ENCODE measurements at places on chromosomes 16 and 17. TPM values are rescaled to one million over a fixed set of nuclear protein-coding genes. Genes with fewer than 3 reads are reported as not detected.
A peak's percentile ranks its signal among the peaks of the same experiment; 100 is the strongest.

The HLF gene
- total RNA-seq: 46.6 TPM

The GP1BA gene
- not detected for total RNA-seq

The TBX4 gene
- not detected for total RNA-seq

The LRRC36 gene
- total RNA-seq: not detected

The GPR142 gene
- 1.8 TPM for total RNA-seq

The ELMO3 gene
- total RNA-seq: 0.14 TPM

DNA sequence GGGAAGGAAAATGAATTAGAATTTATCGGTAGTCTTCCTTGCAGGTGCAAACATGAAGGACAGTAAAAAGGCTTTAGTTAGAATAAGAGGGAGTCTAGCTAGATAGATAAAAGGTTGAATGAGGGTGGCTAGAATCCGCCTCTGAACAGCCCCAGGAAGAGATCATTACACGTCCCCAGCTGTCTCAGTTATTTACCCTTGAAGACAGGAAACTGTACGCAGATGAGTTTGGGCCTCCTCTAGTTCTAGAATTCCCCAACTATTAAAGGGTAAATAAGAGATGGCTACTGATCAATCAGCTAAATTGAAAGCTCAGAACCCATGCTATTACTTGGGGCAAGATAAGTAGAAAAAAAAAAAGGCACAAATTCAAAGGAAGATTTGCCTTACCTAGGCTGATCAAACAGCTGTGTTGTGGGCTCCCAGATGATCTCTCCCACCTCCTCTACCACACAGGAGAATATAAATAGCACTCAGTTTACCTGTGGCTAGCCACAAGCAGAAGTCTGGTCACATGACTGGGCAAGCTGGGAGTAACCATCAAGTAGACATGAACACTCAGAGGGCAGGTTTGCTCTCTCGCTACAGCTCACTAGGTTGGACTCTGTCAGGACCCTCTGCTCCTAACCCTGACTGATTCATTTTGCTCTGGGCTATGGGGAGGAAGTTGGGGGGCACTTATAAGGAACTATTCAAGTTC lies 17.0 kb downstream of the FAM117A start:
- H3K36me3 ChIP-seq: no peaks in the 10 kb centered on the region
- H3K27ac ChIP-seq: no peak overlapping the region
- DNase-seq: no peak
- H3K4me3 ChIP-seq: no peak overlapping the region
- H3K27me3 ChIP-seq: no peaks in the 10 kb centered on the region
- H3K4me1 ChIP-seq: peaks cover 18% of the 10 kb centered on the region

- no peaks in the 10 kb centered on the region for H3K36me3 ChIP-seq
- peaks cover 42% of the 10 kb centered on the region for H3K4me1 ChIP-seq
- H3K4me3 ChIP-seq: no peak overlapping the region
- DNase-seq: no peak
- no peaks in the 10 kb centered on the region for H3K27me3 ChIP-seq
- peak overlapping the region; percentile 94 for H3K27ac ChIP-seq
Observed at GRCh38 chr16:66516509-66516807, 33.5 kb downstream of the TK2 start.

GRCh38 chr17:1412185-1413110 lies 12.4 kb upstream of the YWHAE start:
- DNase-seq: no peak
- H3K4me3 ChIP-seq: no peak overlapping the region
- no peaks in the 10 kb centered on the region for H3K27me3 ChIP-seq
- H3K36me3 ChIP-seq: no peaks in the 10 kb centered on the region

DNA sequence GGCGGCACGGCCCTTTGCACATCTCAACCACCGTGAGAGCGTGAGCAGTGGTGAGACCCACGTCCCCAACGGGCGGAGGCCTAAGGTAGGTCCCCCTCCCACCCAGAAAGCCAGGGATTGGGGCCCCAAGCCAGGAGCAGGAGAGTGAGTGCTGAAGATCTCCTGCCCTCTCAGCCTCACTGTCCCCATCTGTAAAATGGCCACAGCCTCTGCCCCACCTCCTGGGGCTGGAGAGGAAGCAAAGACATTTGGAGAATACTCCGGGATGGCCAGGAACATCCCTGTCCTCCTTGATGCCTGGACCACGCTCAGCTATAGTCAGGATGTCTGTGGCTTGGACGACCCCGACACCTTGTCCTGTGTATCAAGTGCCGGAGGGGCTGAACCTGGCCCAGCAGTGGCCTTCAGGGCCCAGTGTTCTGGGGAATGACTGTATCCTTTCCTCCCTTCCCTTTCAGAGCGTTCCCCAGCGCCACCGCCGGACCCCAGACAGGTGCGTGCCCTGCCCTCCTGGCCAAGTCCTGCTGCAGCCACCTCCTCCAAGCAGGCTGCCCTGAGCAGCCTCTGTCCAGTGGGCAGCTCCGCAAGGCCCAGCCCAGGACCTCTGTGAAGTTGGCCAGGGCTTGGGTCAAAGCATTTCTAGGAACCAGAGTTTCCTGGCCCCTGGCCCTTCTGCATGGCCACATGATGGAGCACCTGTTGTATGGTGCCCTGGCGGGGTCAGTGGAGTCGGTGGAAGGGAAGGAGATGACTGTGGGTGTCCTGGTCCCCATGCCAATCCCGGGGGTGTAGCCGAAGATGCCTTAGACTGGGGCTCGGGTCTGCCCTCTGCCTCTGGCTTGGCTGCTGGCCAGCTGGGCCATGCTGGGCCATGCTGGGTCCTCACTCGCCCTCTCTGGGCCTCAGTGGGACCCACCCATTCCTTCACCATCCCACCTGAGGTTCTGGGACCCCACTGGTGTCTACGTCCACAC lies 38.4 kb downstream of the ADCY7 start:
- DNase-seq: peak; percentile 61
- no peaks in the 10 kb centered on the region for H3K27me3 ChIP-seq
- no peaks in the 10 kb centered on the region for H3K36me3 ChIP-seq
- H3K4me3 ChIP-seq: no peak overlapping the region
- no peak overlapping the region for H3K27ac ChIP-seq

GRCh38 chr16:78100112-78100467 lies 636 bp downstream of the WWOX start:
- H3K4me1 ChIP-seq: no peaks in the 10 kb centered on the region
- peak overlapping the region; percentile 93 for H3K4me3 ChIP-seq

DNA sequence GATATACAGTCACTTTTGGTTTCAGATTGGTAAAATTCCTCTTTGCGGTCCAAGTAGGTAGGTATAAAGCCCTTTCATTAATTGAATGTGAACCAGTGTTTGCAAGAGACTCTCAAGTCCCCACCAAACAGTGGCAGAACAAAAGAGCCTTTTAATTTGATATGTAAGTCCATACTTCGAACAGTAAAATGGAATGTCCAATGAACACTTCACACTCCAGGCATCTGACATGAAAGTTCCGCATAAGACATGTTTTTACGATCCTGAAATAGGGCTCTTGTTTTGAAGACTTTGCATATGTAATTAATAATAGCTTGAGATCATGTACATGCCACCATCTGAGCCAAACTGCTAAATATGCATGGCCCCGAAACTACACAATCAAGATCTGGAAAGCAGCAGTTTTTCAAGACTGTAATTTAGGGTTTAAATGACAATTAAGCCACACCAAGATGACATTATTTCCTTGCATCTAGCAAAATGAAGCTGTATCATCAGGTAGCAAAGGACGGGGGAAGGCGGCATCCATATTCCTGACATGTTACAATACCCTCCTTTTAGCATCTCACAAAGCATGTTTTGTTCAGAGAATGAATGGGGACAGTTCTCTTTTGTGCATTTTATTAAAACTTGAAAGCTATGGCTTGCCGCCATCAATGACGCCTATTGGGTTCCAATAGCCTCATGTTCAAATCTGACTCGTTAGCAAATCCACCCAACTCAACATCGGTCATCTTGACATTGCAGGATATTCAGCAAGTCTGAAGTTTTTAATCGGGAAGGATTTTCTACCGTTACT lies 39.4 kb downstream of the LITAF start:
- H3K27ac ChIP-seq: peak overlapping the region; percentile 51
- no peak for DNase-seq
- no peaks in the 10 kb centered on the region for H3K27me3 ChIP-seq
- H3K4me3 ChIP-seq: no peak overlapping the region
- H3K36me3 ChIP-seq: peaks cover 10% of the 10 kb centered on the region

GRCh38 chr17:67658265-67658664 lies 59.5 kb upstream of the NOL11 start:
- H3K27ac ChIP-seq: no peak overlapping the region
- no peaks in the 10 kb centered on the region for H3K4me1 ChIP-seq
- no peaks in the 10 kb centered on the region for H3K36me3 ChIP-seq
- no peak for DNase-seq
- no peak overlapping the region for H3K4me3 ChIP-seq

GRCh38 chr17:75394332-75394918 lies 11.1 kb downstream of the GRB2 start:
- H3K27ac ChIP-seq: peak overlapping the region; percentile 88
- no peak for DNase-seq
- no peaks in the 10 kb centered on the region for H3K27me3 ChIP-seq
- peaks cover 49% of the 10 kb centered on the region for H3K4me1 ChIP-seq
- peak overlapping the region; percentile 69 for H3K4me3 ChIP-seq

- H3K27ac ChIP-seq: no peak overlapping the region
- H3K36me3 ChIP-seq: no peaks in the 10 kb centered on the region
- H3K27me3 ChIP-seq: no peaks in the 10 kb centered on the region
- no peak overlapping the region for H3K4me3 ChIP-seq
Observed at GRCh38 chr16:68999114-68999513, 106.3 kb upstream of the HAS3 start.

DNA sequence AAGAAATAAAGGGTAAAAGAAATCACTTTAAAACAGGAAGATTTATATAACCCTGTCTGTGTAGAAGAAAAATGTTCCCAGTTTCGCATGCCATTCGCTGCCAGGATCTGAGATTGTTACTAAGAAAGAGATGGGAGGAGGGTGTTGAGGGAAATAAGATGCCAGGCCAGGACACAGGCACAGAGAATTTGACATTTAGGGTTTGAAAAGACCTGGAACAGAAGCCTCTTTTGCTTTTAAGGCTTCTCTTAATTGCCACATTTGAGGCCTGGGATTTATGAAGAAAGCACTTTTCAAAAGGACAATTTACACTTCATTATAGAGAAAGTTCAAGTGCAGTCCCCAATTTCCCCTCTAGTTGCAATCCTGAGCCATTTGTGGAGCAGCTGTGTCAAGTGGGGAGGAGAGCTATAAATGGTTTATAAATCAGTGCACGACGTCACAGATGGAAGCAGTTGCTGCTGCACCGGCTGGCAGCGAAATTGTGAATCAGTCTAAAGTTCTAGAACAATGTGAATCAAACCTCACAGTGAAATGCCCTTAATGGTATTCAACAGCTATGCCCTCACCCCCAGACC lies 26.5 kb upstream of the C16orf87 start:
- H3K4me1 ChIP-seq: peaks cover 10% of the 10 kb centered on the region
- no peaks in the 10 kb centered on the region for H3K27me3 ChIP-seq
- no peak for DNase-seq
- no peaks in the 10 kb centered on the region for H3K36me3 ChIP-seq
- no peak overlapping the region for H3K27ac ChIP-seq
- no peak overlapping the region for H3K4me3 ChIP-seq

- H3K4me1 ChIP-seq: peaks cover 28% of the 10 kb centered on the region
- H3K27me3 ChIP-seq: no peaks in the 10 kb centered on the region
- H3K36me3 ChIP-seq: peaks cover 4% of the 10 kb centered on the region
- peak; percentile 50 for DNase-seq
- H3K4me3 ChIP-seq: no peak overlapping the region
Observed at GRCh38 chr17:19337712-19338023, 24.9 kb downstream of the B9D1 start.

- no peak for DNase-seq
- H3K4me3 ChIP-seq: no peak overlapping the region
- no peaks in the 10 kb centered on the region for H3K27me3 ChIP-seq
- H3K36me3 ChIP-seq: no peaks in the 10 kb centered on the region
Observed at GRCh38 chr17:35621768-35622167, 34.6 kb downstream of the AP2B1 start.

- DNase-seq: no peak
- no peak overlapping the region for H3K4me3 ChIP-seq
- no peak overlapping the region for H3K27ac ChIP-seq
- H3K27me3 ChIP-seq: no peaks in the 10 kb centered on the region
- H3K36me3 ChIP-seq: no peaks in the 10 kb centered on the region
Observed at GRCh38 chr16:49315602-49316001, 34.0 kb upstream of the CBLN1 start.

GRCh38 chr17:28796062-28796461 lies 46.5 kb downstream of the FAM222B start:
- no peaks in the 10 kb centered on the region for H3K4me1 ChIP-seq
- H3K36me3 ChIP-seq: no peaks in the 10 kb centered on the region
- no peaks in the 10 kb centered on the region for H3K27me3 ChIP-seq
- no peak overlapping the region for H3K27ac ChIP-seq
- no peak for DNase-seq

DNA sequence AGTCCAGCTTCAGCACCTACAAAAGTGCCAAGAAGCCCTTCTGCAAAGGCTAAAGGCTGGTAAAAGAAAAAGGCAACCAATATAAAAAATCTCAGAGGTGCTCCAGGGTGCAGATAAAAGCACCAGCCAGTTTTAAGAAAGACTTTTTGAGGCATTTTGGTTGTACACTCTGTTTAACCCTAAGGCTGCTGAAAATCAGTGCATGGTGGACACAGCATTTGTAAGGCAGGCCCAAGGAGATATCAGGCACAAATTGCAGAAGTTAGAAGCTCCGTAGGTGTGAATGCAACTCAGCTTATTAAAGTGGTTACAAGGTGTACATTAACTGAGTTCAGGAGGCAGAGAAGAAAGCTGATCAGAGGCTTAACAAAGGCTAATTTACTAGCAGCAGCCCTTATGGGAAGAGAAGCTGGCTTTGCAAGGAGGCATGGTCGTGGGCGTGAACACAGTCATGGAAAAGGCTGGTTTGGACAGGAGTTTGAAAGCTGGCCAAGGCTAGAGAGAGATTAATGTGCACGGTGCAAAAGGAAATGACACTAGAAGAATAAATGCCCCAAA lies 21.1 kb downstream of the ACSM1 start:
- H3K27me3 ChIP-seq: no peaks in the 10 kb centered on the region
- no peak for DNase-seq

GRCh38 chr16:79662669-79663313 lies 62.3 kb upstream of the MAF start:
- H3K4me1 ChIP-seq: no peaks in the 10 kb centered on the region
- H3K27me3 ChIP-seq: no peaks in the 10 kb centered on the region
- H3K27ac ChIP-seq: no peak overlapping the region
- H3K4me3 ChIP-seq: no peak overlapping the region

GRCh38 chr16:86566966-86567700 lies 504 bp downstream of the FOXC2 start:
- peak overlapping the region; percentile 26 for H3K4me3 ChIP-seq
- H3K27me3 ChIP-seq: peaks cover 82% of the 10 kb centered on the region
- H3K27ac ChIP-seq: peak overlapping the region; percentile 14
- H3K36me3 ChIP-seq: no peaks in the 10 kb centered on the region
- no peak for DNase-seq
- peaks cover 18% of the 10 kb centered on the region for H3K4me1 ChIP-seq

DNA sequence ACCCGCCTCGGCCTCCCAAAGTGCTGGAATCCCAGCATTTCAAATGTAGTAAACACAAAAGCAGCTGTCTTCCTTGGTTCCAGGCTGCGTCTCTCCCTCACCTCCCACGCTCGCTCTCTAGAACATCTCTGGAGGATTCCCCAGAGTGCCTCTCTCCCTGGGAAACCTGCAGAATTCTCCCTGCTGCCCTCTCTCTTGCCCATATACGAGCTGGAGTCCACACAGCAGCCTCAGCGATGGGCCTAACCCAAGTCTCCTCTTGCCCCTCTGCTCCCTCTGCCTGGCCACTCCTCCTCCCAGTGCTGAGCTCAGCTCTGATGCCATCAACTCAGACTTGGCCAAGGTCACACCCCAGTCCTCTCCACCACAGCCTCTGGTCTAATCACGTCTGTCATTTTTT lies 10.6 kb downstream of the GPRC5B start:
- no peak overlapping the region for H3K27ac ChIP-seq
- no peaks in the 10 kb centered on the region for H3K27me3 ChIP-seq
- H3K36me3 ChIP-seq: no peaks in the 10 kb centered on the region
- DNase-seq: no peak
- H3K4me3 ChIP-seq: no peak overlapping the region

Data from sigmoid colon (tissue), 7 donors.